ENCODE measurements at places on chromosomes 2 and 18.
A peak's percentile ranks its signal among the peaks of the same experiment; 100 is the strongest.

DNA sequence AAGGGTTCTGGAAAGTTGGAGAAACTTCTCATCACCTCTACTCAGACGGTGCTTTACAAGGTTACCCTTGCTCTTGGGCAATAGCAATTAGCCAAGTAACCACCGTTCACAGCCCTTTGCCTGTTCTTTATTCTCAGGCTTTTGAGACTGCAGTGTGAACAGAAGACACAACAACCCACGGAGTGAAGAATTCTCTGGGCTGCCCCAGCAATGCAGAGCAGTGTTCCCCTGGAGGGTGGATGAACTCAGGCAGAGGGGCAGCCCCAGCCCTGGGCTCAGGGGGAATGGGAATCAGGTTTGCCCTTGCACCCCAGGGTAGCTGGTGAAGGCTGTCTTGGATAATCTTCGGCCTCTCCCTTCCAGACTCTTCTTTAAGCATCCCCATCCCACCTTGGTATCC is 69.1 kb downstream of the MCFD2 start:
- DNase-seq = no peak

DNA sequence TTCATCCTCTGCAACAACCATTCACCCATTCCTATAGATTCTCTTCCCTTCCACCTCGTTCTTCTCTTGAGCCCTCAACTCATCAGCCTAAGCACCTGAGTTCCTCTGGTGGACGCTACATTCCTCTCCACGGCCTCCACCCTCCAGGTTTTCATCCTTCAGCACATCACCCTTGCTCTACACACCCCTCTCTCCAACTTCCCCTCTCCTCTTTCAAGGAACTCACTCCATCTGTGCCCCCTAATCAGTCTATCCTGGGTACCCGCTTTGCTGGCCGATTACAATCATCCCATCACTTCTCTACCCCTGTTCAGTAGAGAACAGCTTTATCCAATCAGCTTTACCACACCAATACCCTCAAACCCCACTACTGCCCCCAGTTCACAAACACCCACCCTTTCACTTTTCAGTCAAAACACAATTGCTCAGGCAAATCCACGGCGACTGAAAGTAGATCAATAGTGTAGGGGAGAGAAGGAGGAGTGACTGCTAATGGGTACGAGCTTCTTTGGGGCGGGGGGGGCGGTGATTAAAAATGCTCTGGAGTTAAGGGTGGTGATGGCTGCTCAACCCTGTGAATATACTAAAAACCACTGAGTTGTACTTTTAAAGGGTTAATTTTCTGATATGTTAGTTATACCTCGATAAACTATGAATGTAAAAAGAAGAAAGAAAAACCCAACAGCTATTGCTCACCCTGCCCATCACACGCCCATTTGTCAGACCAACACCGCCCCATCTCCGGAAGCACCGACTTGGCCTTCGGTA is 857 bp downstream of the DYM start:
- DNase-seq = no peak

- peak; percentile 37 for DNase-seq
These were observed 38.4 kb downstream of the PELI1 start for GRCh38 chr2:64105670-64106461.

GRCh38 chr2:36569267-36569856 is 28.6 kb downstream of the FEZ2 start:
- no peak for DNase-seq

DNA sequence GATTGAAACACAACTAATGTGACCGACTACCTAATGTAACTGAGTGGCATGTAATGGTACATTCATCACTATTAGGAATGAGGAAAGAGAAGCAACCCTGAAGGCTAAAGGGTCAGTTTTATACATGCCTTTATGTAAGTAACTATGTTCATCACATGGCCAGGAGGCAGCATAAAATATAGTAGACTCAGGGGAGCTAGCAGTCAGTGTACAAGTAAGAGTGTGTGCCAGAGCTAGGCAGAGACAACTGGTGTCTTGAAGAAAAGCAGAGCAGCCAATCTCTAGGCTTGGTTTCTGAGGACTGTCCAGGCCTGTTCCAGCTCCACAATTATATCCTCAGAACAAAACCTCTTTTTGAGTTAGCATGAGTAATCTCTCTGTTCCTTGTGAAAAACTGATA is 18.1 kb downstream of the SMAD2 start:
- DNase-seq = no peak

DNA sequence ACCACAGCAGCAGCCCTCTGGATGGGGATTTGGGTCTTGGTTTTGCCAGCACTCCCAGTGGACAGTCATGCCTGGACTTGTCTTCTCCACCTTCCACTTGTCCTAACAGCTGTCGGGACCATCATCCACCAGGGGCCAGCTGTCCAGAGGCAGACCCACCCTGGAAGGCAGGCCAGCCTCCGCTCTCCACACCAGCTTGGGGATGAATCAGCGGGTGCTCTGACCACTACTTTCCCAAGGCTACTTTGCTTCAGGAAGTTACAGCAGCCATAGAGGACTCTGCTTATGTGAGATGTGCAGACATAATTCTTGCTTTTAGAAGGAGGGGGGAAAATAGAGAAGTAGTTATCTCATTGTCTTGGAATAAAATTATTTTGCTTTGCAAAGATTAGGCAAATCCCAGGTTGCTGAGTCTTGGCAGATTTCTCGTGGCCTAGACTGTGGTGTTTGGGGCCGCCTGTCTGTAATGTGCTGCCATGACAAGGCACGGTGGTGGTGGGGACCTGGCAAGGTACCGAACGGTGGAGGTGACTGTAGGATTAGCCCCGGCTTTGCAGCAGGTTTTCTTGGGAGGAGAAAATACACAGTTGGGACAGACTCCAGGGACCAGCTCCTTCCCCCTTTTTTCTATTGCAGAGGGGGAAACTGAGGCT is 148.7 kb downstream of the AGAP1 start:
- DNase-seq = no peak

DNA sequence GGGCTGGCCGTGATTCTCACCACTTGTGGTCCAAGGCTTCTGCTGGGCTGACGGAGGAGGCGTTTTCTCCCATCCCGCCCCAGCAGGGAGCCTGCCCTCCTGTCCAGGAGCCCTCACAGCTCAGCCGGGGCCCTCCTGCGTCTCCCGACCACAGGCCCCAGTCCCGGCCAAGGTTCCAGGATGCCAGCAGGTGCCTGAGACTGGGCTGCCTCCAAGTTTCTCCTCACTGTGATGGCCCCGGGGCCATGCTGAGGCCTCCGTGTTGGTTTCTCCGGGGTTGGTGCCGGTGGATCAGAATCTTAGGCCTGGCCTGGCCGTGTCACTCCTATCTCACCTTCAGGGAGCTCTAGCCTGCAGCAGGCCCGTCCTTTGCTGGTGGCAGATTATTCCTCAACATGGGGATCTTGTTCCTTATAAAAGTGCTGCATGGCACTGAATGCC is 5.9 kb downstream of the KCNG2 start:
- DNase-seq = no peak

- DNase-seq = no peak
These were observed 429.1 kb downstream of the DSC3 start for GRCh38 chr18:30613467-30613801.

- DNase-seq = no peak
These were observed 13.5 kb upstream of the SALL3 start for GRCh38 chr18:78965917-78966792.

DNA sequence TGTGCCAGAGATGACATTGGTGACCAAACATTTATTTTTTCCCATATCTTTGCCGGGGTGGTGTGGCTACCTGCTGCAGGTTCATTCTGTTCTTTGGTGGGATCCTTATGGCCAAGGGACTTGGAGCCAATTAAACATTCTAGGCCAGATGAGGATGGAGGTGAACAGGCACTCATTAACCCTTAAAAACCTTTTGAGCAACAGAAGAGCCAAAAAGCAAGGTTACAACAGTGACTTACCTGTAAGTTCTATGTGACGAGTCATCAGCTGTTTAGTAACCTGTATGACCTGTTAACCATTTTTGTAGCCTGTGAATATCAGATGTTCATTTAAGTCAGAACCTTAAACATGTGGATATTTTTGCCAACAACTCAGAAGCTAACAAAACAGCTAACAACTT is 105.6 kb downstream of the XRCC5 start:
- no peak for DNase-seq

GRCh38 chr2:130736487-130736886 is 7.6 kb downstream of the GPR148 start:
- no peak for DNase-seq

DNA sequence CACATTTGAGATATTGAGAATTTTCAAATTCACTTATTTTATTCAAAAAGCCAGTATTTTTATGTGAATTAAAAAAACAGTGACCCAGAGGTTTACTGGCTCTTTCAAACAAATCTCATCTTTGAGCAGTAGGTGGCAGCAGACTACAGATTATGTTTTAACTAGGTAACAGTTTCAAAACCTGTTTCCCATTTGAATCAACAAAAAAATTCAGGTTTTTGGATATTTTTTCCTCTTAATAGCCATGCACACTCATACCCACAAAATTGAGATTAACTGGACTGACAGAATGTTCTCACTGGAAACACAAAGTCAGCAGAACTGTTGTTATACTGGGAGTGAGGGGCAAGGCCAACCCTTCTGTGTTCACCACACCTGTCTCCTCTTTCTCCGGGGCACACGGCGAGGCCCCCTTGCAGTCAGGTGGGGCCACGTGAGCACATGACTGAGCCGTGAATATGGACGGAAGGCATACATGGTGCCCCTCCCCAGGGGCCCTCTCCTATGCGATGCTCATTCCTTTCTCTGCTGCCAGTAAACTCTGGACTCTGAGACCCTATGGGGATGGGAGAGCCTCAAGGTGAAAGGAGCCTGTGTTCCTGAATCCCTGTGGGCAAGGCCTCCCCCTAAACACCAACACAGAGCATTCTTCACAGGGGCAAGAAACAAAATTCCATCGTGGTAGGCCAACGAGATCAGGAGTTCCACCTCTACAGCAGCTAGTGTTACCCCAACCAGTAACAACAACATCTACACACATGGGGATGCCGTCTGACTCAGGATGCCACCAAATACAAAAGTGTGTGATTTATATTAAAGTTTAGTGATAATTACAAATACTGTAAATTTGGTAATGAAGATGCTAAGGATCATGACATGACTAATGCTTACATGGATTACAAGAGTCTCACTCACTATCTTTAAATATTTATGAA is 80.4 kb downstream of the LPIN2 start:
- peak; percentile 55 for DNase-seq

DNA sequence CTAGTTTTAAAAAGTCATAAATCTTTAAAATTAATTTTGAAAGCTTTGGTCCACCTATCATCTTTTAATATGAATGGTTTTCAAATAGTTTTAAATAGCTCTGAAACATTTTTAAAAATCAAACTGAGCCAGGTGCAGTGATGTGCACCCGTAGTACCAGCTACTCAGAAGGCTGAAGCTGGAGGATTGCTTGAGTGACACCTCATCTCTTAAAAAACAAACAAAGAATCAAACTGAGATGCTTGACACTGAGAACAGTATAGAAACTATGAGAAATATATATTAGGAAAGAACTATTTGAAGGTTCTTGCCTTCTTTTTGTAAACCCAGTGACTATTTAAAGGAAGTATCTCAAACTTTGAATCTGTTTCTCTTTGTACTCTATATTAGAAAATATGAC is 67.4 kb downstream of the BARD1 start:
- no peak for DNase-seq

All from Calu3 (cell line).